ENCODE measurements at places on chromosomes 4 and X.

DNA sequence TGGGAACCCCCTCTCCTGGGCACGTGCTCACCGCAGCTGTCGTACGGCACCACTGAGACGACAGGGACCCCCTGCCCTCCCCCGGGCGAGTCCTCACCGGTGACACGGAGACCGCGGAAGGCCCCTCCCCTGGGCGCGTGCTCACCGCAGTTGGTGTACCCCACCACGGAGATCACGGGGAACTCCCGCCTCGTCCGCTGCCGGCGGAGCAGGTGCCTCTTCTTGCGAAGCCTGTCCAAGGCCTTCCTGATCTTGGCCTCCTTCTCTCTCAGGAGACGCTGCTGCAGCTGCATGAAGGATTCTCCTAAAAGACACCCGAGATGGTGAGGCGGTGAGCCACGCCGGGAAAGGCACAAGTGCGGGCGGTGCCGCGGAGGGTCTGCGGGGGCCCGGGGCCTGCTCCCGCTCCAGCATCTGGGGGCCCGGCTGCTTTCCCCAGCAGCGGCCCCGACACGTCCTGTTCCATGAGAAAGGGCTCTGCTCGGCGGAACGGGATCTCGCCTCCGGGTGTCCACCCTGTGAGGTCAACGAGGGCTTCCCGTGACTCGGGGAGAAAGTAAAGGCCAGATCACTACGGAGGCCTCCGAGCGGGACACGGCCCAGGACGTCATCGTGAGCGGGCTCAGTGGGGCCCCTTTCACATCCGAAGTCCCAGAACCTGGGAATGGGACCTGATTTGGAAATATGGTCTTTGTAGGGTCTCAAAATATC is 5.8 kb downstream of the GTPBP6 start:
- no peak for DNase-seq

- DNase-seq = no peak
Observed at GRCh38 chrX:139801397-139801813, 93.4 kb upstream of the MCF2 start.

GRCh38 chrX:119757646-119757978 is 776 bp upstream of the SOWAHD start:
- DNase-seq = no peak

GRCh38 chr4:101987623-101988243 is 197.2 kb downstream of the BANK1 start:
- DNase-seq = no peak

- DNase-seq = peak; percentile 34
Observed at GRCh38 chr4:103478734-103479133, 241.1 kb downstream of the TACR3 start.

DNA sequence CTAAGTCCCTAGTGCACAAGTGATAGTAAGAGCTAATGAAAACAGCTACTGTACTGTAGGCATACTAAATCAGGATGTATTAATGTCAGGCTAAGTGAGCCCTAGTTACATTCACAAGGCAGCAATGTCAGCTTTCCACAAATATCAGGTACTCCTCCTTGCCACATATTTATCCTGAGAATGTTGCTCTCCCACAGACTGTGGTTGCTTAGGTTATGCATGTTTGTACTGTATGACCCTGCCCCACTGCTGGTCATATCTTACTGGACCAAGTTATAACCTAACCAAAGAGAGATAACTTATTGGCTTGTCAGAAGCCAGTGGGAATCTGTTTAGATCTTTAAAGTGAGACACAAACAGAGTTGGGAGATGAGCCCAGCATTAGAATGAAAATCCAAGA is 241.0 kb downstream of the SLC39A8 start:
- no peak for DNase-seq

DNA sequence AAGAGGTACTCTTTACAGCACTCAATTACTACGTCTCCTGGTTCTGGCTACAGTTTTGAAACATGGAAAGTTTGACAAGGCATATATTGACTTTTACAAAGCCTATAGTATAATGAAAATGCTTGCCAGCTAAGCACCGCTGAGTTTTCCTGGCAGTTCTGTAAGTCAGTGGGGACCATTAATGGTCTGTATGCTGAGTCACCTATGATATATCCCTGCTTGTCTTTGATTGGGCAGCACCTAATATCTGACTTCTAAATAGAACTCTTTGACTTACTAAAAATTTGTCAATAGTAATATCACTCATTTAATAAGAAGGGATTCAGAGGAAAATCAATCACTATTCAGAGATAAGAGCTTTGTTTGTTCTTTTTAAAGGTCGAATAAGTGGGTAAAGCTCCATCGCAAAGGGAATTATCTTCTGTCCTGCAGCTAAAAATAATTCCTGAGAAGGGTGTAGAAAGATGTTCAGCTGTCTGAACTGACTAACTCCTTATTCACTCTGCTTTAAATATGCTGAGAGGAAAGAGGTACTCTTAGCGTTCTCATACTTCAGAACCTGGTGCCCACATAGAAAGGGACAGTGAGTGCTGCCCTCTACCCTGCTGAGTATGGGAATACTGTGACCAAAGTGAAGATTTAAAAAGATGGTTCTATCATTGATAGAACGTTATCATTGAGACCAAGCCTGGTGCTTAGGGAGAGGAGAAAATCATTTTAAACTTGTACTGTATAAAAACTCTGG is 959 bp downstream of the SMPX start:
- DNase-seq = no peak

DNA sequence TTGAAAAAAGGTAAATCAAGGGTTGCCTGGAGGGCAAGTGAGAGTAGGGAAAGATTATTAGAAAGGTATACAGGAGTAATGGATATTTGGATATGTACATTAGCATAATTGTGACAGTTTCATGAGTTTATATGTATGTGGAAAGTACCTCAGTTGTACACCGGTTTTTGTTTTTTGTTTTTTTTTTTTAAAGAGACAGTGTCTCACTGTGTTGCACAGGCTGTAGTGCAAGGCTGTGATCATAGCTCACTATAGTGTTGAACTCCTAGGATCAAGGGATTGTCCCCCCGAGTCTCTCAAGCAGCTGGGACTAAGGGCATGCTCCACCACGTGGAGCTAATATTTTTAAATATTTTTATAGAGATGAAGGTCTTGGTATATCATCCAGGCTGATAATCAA is 15.3 kb upstream of the HPGD start:
- DNase-seq = no peak

GRCh38 chr4:173002830-173003561 is 165.6 kb upstream of the GALNT7 start:
- no peak for DNase-seq

GRCh38 chr4:102551958-102552565 is 50.9 kb downstream of the NFKB1 start:
- peak; percentile 30 for DNase-seq

DNA sequence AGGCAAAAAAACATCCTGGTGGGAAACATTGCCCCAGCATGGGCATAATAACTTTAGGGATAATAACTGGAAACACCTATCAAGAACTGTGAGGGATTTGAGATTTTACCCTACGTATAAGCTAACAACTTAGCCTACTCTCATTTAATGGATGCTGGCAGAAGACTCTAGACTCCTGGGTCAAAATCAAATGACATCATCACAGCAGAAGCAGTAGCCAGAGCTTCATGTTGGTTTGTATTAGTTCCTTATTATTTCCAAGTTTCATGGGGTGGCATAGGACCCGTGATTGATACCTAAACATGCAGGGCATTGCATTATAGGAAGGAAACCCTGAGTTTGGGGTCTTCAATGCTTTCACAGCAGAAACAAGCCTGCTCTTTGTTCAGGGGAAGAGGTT is 4.6 kb downstream of the TCEAL9 start:
- no peak for DNase-seq

DNA sequence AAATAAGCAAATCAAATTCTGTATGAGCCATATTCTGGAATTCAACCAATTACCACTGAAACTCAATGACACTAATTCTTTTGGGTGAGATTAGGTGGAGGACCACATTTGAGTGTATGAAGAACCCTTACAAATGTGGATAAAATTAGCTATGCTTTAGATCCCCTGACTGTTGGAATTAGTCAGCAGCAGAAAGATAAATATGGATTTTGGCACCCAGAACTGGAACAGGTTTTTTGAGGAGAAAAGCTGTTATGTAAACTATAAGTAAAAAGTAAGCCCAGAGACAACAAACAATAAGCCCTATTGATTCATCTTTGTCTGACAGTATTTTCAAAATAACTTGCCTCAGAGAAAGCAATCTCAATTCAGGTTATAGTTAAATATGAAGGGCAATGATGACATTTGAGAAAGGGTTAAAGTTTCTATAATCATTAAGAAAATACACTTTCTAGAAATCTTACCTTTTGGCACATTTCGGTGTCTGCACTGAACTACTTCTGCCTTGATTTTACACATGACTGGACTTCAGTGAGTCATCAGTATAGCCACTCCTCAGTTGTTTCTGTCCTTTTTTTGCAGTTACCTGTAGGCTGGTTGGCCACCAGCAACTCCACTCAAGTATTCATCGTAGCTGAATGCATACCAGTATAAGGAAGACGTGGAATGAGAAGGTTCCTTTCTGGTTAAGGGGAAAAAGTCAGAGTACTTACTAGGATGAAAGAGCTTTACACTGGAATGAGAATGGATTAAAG is 80.0 kb downstream of the KCTD8 start:
- DNase-seq = no peak

DNA sequence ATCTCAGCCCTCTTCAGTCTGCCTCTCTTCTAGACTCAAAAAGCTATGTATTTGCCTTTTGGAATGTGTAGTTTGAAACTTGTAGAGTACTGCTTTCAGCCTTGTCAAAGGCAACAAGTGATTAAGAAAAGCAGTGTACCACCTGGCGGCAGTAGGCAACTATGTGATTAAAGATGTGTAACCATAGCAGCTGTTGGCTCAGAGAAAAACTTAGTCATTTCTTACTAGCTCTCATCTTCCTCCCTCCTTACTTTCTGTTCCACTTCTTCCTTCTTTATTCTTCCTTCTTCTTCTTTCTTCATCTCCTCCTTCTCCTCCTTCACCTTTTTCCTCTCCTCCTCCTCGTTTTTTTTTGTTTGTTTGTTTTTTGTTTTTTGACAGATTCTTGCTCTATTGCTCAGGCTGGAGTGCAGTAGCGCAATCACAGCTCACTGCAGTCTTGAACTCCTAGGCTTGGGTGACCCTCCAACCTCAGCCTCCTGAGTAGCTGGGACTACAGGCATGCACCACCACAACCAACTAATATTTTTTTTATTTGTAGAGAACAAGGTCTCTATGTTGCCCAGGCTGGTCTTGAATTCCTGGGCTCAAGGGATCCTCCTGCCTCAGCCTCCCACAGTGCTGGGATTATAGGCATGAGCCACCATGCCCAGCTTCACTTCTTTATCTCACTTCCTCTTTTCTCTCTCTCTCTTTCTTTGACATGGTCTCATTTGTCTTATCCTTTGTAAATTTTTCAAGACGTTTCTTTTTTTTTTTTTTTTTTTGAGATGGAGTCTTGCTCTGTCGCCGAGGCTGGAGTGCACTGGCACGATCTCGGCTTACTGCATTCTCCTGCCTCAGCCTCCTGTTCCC is 32.6 kb downstream of the ABHD18 start:
- DNase-seq = peak; percentile 73

- DNase-seq = no peak
Observed at GRCh38 chrX:96861218-96861617, 22.5 kb upstream of the RPA4 start.

DNA sequence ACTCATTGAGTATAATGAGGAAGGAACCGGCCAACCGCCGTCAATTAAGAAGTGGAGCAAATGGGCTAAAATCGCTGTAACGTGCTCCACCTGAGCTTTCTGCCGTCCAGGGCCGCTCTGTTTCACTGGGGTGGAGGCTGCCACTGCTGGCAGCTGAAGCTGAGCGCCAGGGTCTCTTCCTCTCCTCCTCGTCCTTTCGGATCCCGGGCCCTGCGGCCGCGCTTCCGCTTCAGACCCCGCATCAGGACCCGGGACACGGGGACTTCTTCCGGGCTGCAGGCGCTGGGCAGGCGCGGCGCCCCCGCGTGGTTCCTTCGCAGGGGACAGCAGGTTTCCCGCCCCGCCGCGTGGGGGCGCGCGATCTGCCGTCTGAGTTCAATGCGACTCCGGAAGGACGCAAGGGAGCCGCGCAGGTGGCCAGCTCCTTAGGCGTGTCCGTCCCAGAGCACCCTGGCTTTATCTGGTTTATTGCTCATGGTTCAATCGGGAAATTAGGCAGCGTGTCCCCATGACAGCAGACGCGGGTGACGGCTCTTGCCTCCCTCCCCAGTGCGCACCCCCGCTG is 519.8 kb downstream of the TRIML1 start:
- no peak for DNase-seq

GRCh38 chr4:176988226-176988625 is 195.5 kb upstream of the VEGFC start:
- DNase-seq = peak; percentile 98

DNA sequence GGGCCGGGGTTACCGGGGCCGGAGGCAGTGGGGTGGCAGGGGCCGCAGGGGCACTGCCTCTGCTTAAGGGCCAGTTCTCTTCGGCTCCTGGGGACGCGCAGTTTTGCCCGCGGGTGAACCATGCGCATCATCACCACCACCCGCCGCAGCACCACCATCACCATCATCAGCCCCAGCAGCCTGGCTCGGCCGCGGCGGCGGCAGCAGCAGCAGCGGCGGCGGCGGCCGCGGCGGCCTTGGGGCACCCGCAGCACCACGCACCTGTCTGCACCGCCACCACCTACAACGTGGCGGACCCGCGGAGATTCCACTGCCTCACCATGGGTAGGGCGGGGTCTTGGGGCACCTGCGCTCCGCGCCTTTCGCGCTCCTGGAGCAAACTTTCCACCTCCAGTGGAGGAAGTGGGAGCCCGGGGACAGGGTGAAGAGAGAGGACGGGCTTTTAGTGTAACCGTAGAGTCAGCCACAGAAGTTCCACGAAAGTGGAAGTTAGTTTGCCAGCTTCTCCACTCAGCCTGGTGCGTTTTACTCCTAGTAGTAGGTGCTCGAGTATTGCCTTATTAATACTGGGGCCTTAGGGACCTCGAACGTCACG is 729 bp downstream of the GSX2 start:
- DNase-seq = peak; percentile 35

DNA sequence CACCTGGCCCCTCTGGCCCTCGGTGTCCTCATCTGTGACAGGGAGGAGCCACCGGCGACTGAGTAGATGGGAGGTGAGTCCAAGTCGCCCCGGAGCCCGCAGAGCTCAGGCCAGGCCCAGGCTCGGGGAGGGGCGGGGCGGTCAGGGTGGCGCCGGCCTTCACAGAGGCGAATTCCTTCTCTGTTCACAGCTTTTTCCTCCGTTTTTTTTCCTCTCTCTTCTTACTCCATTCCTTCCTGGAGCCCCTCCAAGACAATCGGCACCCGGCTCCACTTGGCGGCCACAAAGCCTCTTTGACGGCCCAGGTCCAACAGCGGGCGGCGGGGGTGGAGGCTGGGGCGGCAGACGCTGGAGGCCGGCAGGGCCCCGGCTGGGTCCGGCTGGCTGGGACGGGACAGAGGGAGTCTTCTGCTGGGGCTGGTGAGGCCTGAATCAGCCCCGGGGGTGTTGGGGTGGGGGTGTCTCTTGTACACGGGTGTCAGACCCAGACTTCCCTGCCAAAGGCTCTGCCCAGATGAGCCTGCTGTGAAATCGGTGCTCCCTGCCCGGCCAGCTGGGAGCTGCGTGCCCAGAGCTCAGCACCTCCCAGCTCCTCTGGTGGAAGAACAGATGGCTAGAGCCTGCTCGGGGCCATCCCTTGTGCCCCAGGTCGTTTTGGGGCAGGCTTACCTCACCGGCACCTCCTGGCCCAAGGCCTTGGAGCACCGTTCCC is 22.6 kb downstream of the FGFRL1 start:
- DNase-seq = no peak

GRCh38 chrX:40202456-40202855 is 104.7 kb upstream of the BCOR start:
- DNase-seq = no peak

All from ELR (cell line).